ENCODE measurements at places on chromosomes 3 and 15.
A peak's percentile ranks its signal among the peaks of the same experiment; 100 is the strongest.

GRCh38 chr15:81418891-81419290 lies 44.9 kb upstream of the TMC3 start:
- DNase-seq, result no peak

DNA sequence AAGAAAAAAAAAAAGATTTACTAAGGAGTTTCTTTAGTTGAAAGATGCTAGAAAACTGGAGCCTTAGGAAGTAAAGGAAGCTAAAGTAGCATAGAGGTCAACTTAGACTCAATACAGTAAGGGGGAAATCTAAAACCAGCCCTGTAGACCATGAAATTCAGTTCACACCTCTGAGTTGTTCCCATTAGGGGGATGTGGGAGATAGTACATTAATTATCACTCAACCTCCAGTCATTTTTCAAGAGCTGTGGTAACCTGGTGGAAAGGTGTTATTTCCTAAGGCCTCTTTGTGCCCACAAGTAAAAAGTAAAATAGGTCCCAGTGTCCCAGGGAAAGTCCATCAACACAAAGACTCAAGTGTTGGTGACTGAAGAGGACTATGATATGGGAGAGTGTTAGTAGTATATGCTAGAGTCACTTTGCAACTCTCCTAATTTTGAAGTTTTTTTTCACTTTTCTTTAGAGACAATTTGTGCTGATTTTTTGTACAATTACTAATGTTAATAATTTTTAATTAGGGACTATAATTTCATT lies 1274.4 kb upstream of the EPHA6 start:
- no peak for DNase-seq

- no peak for DNase-seq
Measured at GRCh38 chr15:98938105-98938417, 69.5 kb downstream of the PGPEP1L start.

- no peak for DNase-seq
Measured at GRCh38 chr3:146227486-146227885, 23.4 kb downstream of the PLSCR4 start.

DNA sequence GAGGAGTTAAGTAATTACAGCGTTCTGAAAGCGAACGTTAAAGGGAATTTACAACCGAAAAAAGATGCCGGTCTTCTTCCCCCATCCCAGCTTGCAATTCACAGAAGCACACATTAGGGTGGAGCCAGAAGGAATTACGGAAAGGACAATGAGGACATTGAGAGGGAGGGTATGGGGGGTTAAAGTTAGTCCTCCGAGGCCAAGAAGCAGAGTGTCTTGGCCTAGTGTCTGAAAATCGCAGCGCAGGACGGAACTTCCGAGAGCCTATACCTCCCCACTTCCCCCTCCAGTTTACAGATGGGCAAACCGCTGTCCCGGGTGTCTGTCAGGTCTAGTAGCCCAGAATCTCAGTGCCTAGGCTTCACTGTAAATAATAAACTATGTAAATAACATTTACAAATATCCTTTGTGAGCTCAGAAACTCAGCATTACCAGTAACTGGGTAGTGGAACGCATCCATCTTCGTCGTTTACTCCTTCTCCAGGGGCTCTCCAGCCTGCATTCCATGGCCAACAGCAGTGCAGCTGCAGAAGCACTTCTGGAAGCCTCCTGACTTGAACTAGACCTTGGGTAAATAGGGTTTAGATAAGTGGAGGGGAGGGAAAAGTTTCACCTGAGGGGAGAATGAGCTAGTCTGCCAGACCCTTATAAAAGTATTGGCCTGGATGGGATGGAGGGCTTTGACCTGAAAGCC lies 922 bp downstream of the ADPRH start:
- DNase-seq, result peak; percentile 20

DNA sequence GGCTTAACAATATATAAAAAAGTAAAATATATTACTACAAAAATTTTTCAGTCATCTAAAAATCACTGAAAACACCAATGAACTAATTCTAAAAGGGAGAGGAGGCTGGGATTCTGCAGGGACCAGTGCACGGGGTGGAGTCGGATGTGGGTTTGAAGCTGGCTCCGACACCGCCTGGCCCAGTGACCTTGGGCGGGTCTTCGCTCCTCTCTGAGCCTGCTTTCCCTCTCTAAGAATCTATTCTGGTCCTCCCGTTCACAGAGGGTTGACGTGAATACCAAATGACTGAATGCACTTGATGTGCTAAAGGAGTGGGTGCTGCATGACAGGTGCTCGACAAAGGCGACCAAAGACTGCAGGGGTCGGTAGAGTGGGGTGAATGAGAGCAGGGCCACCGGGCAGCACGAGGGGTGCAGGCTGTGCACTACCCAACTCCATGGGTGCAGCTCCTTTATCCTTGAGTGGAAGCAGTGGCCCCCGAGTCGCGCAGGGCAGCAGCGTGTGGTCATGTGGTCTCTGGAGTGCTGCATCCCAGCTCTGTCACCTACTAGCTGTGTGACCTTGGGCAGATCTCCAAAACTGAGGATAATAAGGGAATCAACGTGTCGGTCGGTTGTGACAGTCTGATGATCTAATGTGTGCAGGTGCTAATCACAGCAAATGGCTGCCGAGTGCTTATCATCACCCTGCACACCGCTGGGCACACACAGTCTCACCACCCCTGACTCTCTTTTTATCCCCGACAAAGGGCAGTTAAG lies 8.6 kb upstream of the IQSEC1 start:
- DNase-seq, result no peak

GRCh38 chr3:111603679-111604078 lies 8.5 kb upstream of the ZBED2 start:
- no peak for DNase-seq

DNA sequence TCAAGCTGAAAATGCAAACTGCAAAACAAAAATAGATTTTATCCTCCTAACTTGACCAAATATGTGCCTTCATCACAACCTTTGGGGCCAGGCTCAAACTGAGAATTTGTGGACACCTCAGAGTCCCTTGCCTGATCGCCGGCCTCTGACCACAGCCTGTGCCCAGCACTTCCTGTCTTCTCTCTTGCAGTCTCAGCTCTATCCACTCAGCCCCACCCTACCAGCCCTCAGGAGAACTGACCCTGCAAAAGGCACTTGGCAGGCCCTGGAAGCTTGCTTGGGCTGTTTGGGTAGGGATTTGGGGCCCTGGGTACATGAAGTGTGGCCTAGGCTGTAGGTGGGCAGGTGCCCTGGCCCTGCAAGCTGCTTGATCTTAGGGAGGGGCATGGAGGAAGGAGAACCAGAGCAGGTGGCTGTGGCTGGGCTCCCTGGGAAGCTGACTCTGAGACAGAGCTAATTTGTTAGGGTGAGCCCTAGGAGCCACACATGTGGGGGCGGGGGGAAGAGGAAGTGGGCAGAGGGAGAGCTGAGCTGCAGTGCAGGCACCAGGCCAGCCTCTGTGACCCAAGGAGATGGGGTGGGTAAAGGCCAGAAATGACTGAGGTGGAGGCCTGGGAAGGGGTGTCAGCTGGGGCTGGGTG lies 8.6 kb downstream of the CLEC3B start:
- no peak for DNase-seq

DNA sequence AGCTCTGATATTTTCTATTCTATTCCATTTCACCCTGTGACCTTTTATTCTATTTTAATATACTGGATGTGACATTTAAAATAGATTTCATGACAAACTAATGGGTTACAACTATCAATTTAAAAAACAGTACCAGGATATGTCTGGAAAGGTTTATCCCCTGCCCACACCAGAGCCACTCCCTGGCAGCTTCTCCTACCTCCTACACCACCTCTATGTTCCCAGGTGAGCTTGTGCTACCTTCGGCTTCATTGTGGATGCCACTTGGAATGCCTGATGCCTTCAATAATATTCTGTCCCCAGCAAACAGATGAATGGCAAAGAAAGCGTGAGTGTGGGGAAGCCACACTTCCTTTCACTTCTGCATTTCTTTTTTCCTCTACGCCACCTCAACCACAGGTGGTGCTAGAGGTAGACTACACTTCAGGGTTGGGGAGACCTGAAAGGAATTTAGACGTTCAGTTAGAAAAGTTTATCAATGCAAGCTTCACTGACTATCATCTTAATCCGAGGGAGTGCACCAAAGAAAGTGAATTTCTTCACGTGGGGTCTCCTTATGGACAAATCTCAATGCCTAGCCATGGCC lies 213.0 kb downstream of the SSR3 start:
- DNase-seq, result no peak

DNA sequence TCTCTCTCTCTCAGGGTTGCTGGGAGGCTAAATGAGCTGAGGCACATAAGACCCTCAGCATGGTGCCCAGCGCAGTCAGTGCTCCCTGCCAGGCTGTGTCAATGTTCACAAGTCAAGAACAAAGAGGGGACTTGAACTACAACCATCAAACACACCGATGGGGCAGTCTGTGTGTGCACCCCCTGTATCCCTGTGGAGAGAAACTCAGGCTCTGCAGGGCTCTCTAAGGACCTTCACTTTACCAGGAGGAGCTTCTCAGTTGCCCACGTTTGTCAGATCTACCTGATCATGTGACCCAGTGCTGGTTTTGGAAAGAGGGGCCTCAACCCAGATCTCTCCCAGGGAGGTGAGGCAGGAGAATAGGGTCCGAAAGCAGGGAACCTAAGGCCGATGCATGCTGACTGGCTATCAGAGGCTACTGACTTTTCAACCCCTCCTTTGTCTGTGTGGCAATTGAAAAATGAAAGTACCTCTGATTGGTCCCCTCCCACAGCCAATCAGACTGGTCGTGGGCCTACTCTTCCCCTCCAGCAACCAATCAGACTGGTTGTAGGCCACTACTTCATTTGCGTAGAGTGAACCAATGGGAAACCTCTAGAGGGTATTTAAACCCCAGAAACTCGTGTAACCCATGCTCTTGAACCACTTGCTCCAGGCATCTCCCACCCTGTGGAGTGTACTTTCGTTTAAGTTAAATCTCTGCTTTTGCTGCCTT lies 34.0 kb downstream of the RHCG start:
- DNase-seq, result peak; percentile 17

- no peak for DNase-seq
Measured at GRCh38 chr3:166071-166470, 30.5 kb upstream of the CHL1 start.

- peak; percentile 27 for DNase-seq
Measured at GRCh38 chr3:175018946-175019727, 160.0 kb downstream of the NAALADL2 start.

GRCh38 chr3:174333640-174334039 lies 525.5 kb upstream of the NAALADL2 start:
- DNase-seq, result no peak

GRCh38 chr3:161559177-161559998 lies 62.8 kb downstream of the OTOL1 start:
- peak; percentile 51 for DNase-seq

- no peak for DNase-seq
Measured at GRCh38 chr3:143358155-143358792, 238.7 kb downstream of the CHST2 start.

GRCh38 chr15:67190813-67191212 lies 63.6 kb downstream of the AAGAB start:
- DNase-seq, result no peak

DNA sequence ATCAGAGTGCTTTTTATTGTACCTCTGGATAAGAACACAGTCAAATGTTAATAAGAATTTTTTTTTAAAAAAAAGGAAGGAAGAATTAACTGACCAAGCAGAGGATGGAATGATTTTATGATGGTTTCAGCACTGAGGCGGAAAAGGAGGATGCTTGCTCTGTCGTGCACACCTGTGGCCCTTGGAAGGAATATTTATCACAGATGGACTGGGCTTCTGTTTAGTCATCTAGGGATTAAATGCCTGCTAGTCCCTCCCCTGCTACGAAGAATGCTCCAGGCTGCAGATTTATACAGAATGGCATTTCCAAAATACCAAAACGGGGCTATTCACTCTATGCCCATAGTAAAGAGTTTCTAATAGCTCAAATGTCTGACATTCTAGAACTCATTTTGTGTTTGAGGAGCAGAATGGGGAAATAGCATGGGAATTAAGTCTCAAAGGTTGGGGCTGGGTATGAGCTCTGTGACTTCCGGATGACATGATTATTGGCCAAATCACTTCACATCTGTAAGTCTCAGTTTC lies 92.8 kb upstream of the BCL6 start:
- DNase-seq, result peak; percentile 80

DNA sequence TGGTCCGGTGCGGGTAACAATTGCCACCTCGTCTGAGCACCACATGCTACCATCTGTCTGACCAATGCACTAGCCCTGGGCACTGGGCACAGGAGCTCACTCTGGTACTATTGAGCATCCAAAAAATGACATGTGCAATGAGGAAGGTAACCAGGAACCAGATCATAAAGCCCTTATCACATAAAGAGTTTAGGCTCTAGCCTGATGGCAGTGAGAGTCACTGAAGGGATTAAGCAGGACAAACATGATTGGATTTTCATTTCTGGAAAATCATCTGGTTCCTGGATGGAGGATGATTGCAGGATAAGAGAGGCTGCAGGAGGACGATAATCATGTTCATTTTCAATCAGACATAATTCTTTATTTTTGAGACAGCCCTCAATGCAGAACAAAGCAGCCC lies 12.4 kb downstream of the NDUFB4 start:
- DNase-seq, result no peak

- DNase-seq, result no peak
Measured at GRCh38 chr3:172868582-172869200, 118.2 kb downstream of the ECT2 start.

DNA sequence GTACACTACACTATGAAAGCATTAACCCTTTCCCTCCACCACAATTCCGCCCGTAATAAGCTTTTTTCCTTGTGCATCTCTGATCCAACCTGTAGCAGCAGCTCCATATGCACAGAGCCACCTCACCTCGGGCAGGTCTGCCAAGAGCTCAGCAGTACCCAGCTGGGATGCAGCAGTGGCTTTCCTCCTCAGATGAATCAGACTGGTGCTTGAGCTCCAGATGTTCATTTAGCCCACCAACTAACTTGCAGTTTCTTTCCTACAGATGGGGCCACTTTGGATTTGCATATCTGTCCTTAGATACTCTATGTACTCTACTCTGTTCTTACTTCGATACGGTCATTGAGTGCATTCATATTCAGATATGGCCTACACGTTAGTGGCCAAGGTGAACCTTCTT lies 14.8 kb upstream of the FSIP1 start:
- DNase-seq, result no peak

DNA sequence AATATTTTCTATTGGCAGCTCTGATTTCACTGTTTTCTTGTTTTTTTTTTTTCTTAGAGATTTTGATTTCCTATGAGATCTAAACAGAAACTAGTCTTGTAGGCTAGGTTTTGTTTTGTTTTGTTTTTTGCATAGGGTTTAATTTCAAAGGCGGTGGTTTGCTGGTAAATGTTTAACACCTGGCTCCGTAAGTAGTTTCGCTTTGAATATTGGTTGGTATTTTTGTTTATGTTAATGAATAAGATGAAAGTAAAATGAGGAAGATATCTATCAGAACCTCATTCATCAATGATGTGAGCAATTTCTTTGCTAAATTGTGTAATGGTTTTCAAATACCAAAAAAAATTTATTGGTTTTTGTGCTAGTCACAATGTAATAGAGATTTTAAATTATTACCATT lies 39.7 kb upstream of the TM4SF1 start:
- DNase-seq, result no peak

DNA sequence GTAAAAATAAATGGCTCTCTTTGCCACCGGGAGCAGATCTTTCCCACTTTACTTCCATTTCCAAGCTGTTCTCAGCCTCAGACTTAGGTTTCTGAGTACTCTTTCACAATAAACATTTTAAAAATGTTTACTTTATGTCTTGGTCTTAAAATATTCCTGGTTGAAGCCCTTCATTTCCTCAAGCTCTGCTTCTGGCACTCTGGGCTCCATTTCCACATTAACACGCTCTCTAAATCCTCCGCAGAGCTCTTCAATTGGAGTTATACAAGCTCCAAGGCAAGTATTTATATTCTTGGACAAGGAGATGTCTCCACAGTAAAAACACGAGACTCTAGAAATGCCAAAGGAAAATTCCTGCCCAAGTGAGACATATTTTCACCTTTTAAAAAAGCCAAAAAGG lies 169.3 kb downstream of the GREM1 start:
- no peak for DNase-seq

- DNase-seq, result peak; percentile 54
Measured at GRCh38 chr15:80779658-80780415, 667 bp downstream of the CEMIP start.
